ENCODE measurements at places on chromosomes 1 and 21.

DNA sequence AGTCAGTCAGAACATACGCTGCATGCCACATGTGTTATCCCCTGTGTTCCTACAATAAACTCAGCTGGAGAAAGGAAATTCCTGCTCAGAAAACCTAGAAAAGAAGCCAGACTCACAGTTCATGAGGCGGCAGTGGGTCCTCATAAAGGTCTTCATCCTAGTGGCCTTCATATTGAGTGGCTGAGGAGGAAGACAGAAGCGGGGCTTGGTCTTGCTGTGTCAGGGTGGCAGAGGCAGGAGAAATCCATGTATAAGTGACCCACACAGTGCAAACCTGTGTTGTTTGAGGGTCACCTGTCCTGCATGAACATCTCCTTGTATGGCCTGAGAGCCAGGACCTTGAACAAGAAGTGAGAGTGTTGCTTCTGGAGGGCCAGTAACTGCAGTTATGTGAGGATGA is 4.0 kb upstream of the WNT3A start:
- DNase-seq, result no peak
- H3K4me1 ChIP-seq, result peaks cover 8% of the 10 kb centered on the region
- no peak overlapping the region for H3K27ac ChIP-seq
- H3K36me3 ChIP-seq, result no peaks in the 10 kb centered on the region
- H3K27me3 ChIP-seq, result peaks cover 53% of the 10 kb centered on the region

- no peak for DNase-seq
- H3K4me3 ChIP-seq, result no peak within 1 kb of the TSS
- H3K36me3 ChIP-seq, result no peaks in the 10 kb centered on the region
- peaks cover 13% of the 10 kb centered on the region for H3K4me1 ChIP-seq
- H3K27me3 ChIP-seq, result no peaks in the 10 kb centered on the region
- H3K27ac ChIP-seq, result no peak within 1 kb of the TSS
These were observed at the start of gene S100A3 for GRCh38 chr1:153548722-153549688. Gene S100A3 (minus strand): TSS chr1:153549258. CDS start chr1:153548485, 773 bp downstream.

GRCh38 chr1:87150143-87150542 is 178.5 kb upstream of the LMO4 start:
- H3K27me3 ChIP-seq, result no peaks in the 10 kb centered on the region
- no peak overlapping the region for H3K4me3 ChIP-seq
- DNase-seq, result no peak
- peaks cover 4% of the 10 kb centered on the region for H3K4me1 ChIP-seq
- H3K27ac ChIP-seq, result no peak overlapping the region
- no peaks in the 10 kb centered on the region for H3K36me3 ChIP-seq

- no peak for DNase-seq
- H3K36me3 ChIP-seq, result peaks cover 18% of the 10 kb centered on the region
- H3K4me1 ChIP-seq, result peaks cover 8% of the 10 kb centered on the region
- H3K4me3 ChIP-seq, result no peak overlapping the region
These were observed 4.3 kb downstream of the MGST3 start for GRCh38 chr1:165635329-165635728.

GRCh38 chr21:34671462-34671861 is 2.7 kb downstream of the CLIC6 start:
- no peak for DNase-seq
- peaks cover 7% of the 10 kb centered on the region for H3K4me1 ChIP-seq

DNA sequence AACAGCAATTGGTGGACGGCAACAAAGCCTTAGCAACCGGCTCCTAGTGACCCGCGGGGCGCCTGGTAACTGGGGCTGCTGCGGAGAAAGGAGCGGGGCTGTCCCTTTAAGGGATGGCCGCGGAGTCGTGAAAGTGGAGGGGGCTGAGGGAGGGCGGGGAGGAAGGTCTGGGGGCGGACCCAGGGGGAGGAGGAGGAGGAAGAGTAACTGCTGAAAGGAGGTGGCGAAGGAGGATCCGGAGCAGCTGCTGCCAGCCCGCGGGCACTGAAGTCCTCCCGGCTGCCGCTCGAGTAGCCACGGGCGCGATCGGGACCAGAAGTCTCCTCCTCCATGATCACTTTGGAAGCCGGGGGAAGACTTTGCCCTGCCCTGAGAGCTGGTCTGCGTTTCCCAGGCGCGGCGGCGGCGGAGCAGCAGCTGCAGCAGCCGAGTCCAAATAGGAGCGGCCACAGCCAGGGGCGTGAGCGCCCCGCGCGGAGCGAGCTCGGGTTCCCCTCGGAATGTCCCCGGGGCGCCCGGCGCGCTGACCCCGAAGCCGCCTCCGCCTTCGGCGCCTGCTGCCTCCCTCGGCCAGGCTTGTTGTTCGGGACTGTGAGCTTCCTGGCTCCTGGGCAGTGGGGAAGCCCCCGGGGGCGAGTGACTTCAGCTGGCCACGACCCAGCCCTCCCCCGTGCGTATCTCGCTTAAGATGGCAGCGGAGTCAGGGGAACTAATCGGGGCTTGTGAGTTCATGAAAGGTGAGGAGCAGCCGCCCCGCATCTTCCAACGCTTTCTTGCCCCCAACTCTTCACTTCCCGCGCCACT is at the start of gene CDC14A:
TSS of gene CDC14A (plus strand) at position 240 of the 804 bp plus-strand sequence. CDS start at position 689, 449 bp downstream.
- no peaks in the 10 kb centered on the region for H3K36me3 ChIP-seq
- peaks cover 10% of the 10 kb centered on the region for H3K4me1 ChIP-seq
- H3K4me3 ChIP-seq, result peak within 1 kb of the TSS; percentile 72

GRCh38 chr1:59375321-59376220 is 78.7 kb downstream of the FGGY start:
- no peak overlapping the region for H3K4me3 ChIP-seq
- DNase-seq, result no peak
- H3K27me3 ChIP-seq, result no peaks in the 10 kb centered on the region
- no peaks in the 10 kb centered on the region for H3K36me3 ChIP-seq
- H3K4me1 ChIP-seq, result no peaks in the 10 kb centered on the region

GRCh38 chr1:165854101-165854845 is 26.9 kb downstream of the UCK2 start:
- no peak overlapping the region for H3K4me3 ChIP-seq
- H3K4me1 ChIP-seq, result peaks cover 10% of the 10 kb centered on the region
- H3K36me3 ChIP-seq, result no peaks in the 10 kb centered on the region
- no peak for DNase-seq
- H3K27ac ChIP-seq, result no peak overlapping the region

GRCh38 chr1:112698366-112699310 is 8.3 kb downstream of the RHOC start:
- peaks cover 55% of the 10 kb centered on the region for H3K36me3 ChIP-seq
- no peak overlapping the region for H3K4me3 ChIP-seq
- no peak for DNase-seq
- peaks cover 16% of the 10 kb centered on the region for H3K4me1 ChIP-seq
- no peaks in the 10 kb centered on the region for H3K27me3 ChIP-seq

Data from neuronal stem cell (in vitro differentiated cells).